ENCODE measurements at places on chromosomes 16 and 17.

GRCh38 chr17:78313735-78314648, 45.9 kb downstream of the SOCS3 start:
- DNase-seq = peak; percentile 91

GRCh38 chr17:79981090-79981489, 54.6 kb downstream of the TBC1D16 start:
- DNase-seq = no peak

GRCh38 chr17:2357237-2357636, 19.9 kb downstream of the SGSM2 start:
- no peak for DNase-seq

DNA sequence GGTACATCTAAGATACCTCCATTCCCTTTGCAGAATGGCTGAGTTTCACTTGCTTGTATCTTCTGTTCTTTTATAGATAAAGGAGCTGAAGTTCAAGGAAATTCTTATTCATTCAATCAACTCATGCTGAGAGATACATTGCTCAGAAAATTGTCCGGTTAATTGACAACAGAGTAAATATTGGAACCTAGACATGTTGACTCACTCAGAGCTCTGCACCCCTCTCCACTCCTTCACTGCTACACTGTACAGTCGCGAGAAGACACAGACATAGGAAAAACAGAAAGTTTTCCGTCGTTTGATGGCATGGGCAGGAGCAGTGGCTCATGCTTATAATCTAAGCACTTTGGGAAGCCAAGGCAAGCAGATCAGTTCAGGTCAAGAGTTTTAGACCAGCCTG, 690.5 kb upstream of the SOX9 start:
- no peak for DNase-seq

DNA sequence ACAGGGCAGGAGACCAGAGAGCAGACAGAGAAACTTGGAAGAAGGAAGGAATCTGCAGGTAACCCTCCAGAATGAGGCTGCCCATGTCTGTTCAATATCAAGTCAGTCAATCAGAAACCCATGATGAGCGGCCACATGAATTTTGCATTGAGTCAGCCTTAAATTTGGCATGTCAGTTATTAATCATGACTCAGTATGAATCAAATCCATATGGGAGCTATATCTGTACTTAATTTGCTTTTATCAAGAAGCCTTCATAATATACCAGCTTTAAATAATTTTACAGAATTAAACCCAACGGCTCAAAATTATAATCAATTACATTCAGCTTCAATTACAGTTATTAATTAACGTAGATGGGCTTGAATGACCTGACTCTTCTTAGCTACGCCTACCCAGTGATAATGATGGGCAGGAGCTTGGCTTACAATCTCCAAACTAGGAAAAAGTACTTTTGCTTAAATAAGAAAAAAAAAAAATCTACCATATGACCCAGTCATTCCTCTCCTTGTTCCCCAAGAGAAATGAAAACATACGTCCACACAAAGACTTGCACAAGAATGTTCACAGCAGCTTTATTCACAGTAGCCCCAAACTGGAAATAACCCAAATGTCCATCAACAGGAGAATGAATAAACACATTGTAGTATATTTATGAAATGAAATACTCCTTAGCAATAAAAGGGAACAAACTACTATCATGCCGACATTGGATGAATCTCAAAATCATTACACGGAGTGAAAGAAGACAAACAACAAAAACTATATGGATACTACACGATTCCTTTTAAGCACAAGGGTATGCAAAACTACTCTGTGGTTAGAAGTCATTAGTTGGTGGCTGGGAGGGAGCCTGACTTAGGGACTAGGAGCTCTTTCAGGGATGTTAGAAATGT, 48.6 kb downstream of the SLC39A11 start:
- no peak for DNase-seq

GRCh38 chr17:72405662-72406230, 284.9 kb downstream of the SOX9 start:
- DNase-seq = no peak

GRCh38 chr16:25841761-25842160, 150.0 kb downstream of the HS3ST4 start:
- no peak for DNase-seq

DNA sequence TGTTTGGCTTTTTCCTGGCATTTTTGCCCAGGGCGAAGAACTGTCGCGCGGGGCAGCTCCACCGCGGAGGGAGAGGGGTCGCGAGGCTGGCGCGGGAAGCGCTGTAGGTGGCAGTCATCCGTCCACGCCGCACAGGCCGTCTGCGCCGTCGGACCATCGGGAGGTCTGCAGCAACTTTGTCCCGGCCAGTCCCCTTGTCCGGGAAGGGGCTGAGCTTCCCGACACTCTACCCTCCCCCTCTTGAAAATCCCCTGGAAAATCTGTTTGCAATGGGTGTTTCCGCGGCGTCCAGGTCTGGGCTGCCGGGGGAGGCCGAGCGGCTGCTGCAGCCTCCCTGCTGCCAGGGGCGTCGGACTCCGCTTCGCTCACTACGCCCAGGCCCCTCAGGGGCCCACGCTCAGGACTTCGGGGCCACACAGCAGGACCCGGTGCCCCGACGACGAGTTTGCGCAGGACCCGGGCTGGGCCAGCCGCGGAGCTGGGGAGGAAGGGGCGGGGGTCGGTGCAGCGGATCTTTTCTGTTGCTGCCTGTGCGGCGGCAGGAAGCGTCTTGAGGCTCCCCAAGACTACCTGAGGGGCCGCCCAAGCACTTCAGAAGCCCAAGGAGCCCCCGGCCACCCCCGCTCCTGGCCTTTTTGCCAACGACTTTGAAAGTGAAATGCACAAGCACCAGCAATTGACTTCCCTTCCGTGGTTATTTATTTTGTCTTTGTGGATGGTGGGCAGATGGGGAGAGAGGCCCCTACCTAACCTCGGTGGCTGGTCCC, 2.3 kb upstream of the CBX4 start:
- no peak for DNase-seq

DNA sequence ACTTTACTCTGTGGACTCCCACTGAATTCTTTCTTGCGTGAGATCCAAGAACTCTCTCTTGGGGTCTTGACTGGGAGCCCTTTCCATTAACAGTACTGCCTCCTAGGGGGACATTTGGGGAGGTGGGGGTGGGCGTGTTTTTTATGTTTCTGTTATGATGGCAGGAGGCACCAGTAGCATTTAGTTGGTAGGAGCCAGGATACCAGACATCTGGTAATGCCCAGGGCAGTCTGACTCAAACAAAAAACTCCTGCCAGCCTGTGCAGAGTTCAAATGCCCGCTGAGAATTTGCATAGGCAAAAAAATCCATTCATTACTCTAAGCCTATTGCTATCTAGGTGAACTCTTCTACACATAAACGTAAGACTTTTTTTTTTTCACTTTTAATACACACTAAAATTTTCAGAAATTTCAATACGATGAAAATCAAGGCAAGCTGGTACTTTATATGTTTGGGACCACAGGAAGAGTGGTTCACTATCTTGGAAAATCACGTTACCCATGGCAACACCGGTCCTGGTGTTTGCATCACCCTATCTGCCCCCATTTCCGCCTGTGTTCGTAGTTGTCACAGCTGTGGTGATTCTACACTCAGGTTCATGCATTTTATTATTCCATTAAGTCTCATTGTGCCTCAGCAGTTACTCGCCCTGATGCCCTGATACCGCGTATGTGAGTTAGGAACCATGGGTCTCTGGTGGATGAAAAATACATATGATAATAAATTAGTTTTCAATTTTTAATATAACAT, 121.1 kb upstream of the XYLT1 start:
- no peak for DNase-seq
